ENCODE measurements at places on chromosomes 13 and 19.

DNA sequence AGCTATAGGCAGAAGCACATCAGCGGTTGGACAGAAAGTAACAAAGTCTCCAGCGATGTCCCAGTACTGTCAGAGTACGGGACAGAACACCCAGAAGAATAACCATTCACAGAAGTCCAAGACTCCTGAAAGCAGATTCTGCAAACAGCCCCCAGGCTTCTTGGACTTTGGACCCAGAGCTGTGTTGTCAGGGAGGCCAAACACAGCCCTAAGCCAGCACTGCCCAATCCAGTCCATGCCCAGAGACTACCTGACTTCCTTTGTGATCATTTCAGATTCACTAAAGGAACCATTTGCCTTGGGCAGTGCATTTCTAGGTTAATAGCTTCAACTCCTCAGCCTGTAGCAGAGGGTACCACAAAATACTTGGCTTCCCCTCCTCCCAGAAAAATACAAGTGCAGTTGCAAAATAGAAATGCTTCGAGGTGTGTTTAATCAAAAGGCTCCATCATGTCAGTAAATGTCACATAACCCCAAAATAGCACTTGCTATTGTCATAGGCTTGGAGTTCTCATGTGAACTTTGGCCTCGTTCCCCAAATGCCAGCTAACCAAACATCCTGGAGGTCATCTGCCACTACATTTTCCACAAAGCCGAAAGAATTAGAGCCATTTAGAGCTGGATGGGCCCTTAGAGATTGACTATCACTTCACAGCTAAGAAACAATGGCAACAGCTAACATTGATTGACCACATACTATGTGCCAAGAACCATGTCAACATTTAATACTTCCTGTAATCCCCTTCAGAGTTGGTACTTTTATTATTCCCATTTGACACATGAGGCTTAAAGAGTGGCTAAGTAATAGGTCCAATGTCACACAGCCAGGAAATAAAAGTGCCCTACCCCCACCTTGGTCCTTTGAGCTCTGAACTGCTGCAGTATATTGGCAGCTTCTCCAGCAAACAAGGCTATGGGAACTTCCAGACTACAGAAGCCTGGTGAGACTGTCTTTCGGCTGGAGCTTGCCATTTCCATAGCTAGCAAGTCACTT is 329.9 kb downstream of the FOXO1 start:
- DNase-seq: no peak

DNA sequence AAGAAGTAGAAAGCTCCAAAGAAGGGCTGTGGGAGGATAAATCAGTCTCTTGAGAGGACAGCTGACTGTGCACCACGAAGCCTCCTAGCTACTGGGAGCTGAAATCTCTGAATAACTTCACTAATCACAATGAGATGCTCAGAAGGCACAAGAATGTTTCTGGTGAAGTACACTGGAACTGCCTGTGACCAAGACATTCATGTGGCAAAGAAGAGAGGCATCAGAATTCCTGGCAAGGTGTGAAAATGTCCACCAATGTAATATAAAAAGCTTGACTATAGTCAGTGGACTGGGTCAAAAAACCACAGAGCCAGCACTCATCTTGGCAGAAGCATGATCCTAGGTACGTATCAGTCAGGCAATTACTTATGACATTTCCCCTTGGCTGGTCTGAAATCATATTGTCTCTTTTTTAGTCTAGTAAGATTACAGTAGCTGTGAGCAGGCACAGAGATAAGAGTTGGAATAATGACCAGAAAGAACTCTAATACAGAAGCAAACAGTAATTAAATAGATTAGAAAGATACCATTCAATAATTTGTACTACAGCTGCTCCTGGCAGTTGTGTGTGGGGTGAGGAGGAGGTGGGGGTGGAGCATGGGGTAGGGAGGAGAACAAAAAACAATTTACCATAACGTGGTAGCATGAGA is 434.7 kb downstream of the DIAPH3 start:
- no peak for DNase-seq

GRCh38 chr13:29543230-29544215 is 52.0 kb downstream of the SLC7A1 start:
- no peak for DNase-seq

DNA sequence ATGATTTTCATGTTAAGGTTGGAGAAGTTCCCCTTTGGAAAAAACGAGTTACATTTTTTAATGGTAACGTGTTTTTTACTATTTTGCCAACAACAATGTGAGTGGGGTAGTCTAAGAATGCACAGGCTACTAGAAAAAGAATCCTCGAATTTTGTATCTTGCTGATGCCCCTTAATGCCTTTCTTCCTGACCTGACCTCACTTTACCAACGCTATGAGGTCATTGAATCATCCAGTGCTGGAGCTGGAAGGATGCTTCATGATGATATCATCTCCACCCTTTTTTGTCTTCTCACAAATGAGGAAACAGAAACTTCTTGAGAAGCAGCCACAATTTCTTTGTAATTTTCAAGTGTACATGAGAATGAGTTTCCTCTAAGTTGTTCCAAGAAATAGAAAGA is 8.2 kb upstream of the UBL3 start:
- DNase-seq: no peak

GRCh38 chr19:46875234-46875633 is 14.4 kb downstream of the ARHGAP35 start:
- DNase-seq: no peak

GRCh38 chr19:8342684-8343482 is at the start of gene KANK3:
KANK3 (minus strand) TSS chr19:8343262; CDS start chr19:8337828, 5,434 bp downstream.
- peak; percentile 97 for DNase-seq

DNA sequence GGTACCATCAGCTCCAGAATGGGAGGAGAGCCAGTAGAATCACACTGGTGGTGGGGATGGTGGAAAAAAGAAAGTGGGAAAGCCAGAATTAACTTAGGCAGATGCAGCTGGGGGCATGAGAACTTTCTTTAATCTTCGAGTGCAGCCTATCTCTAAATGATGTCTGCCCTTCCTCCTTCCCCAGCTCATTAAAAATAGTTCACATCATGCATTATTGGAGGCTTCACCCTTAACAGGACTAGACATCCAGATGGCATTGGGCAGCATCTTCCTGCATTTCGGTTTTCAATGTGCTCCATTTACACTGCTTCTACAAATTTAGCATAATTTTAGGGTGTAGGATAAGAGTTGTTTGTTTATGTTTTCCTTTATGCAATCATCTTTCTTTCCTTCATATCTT is 272.8 kb downstream of the COG6 start:
- no peak for DNase-seq

DNA sequence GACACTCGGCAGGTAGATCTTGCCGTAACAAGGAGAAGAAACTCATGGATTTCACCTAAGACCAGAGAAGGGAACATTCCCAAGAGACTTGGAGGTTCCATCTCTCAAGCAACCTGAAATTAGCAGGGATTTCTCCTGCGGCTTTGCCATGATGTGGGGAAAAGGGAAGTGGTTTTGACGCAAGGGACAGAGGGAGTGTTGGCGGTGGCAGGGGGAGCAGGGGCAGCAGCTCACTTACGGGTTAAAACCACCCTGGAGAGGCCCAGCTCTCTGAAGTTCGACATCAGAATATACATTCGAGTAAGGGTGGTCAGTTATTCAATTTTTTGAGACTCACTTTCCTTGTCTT is 76.1 kb upstream of the POMP start:
- DNase-seq: no peak

DNA sequence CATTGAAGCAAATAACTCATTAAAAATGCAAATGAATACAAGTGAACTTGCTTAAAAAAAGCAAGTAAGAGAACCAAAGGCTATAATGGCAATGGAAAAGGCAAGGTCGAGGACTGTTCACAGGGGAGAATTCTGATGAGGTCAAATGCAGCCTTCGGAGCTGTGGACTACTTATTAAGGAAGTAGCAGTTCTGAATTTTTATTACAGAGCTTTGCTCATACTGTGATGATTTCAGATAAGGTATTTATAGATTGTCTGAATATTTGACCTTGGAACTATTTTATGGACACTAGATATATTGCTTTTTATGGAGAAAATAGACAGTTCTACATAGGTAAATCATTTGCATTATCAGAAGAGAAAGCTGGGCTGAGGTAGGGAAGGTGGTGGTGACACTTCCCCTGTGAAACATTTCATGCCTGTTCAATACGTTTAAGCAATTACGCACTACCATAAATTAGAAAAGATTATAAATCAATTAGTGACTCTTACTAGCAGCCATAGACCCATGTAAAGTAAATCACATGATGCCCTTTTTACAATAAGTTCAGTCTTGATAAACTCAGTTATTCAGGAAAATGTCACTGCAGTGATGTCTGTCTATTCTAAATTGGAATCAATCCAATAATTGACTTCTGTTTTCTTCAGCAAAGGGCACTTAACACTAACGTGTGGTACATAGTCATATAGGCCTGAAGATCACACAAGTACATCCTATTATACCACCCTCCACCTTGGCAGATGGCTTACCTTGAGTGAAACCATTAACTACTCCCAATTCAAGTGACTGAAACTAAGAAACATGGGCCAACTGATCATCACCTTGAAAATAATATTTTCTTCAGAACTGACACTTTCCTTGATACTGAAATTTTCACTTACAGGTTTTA is 260.0 kb downstream of the KLF12 start:
- no peak for DNase-seq

DNA sequence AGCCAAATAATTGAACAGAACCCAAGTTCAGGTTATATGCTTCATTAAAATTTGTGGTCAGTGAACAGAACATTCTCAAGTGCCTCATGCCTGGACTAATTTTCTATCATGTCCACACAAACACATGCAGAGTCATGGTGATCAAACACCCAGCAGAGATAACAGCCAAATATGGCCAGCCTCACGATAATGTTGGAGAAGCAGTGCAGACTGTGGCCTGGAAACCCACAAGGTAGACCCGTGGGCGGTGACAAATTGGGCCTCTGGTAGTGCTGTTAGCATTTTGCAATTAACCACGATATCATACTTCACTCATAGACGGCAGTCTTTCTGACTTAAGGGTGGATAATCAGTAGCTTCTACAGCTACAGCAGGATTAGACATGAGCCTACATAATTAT is 35.0 kb upstream of the VWA8 start:
- DNase-seq: no peak

DNA sequence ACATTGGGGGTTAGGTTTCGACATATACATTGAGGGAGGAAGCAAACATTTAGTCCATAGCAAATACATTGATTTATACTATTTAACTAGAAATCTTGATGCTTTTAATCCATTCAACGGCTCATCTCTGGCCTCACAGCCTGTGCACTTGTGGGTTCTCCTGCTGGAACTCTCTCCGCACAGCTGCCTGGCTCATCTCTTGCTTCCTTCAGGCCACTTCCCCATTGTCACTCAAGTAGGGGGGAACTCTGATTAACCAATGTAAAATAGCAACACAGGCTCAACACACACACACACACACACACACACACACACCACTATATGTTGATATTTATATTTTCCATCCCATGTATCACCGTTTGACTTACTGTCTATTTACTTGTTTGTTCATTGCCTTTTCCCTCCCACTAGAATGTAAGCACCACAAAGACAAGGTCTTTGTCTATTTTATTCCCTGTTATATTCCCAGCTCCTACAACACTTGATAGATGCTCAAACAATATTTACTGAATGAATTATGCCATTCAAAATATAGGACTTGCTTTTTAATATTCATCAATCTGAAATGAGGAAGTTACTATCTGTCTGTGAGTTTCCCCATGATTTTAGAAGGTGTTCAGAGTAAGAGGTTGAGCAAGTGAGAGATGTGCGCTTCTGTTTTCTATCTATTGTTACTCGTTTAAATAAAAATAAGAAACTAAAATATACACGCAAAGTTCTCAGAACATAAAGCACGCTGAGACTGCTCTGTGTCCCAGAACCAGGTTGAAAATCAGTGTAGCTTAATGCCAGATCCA is 29.8 kb upstream of the PABPC3 start:
- DNase-seq: no peak

- DNase-seq: no peak
These were observed 577.4 kb downstream of the TBC1D4 start for GRCh38 chr13:74904556-74904955.

- DNase-seq: no peak
These were observed 1227.4 kb upstream of the PCDH20 start for GRCh38 chr13:62643007-62643483.

GRCh38 chr19:2327773-2328400 is 499 bp downstream of the LSM7 start:
- no peak for DNase-seq

DNA sequence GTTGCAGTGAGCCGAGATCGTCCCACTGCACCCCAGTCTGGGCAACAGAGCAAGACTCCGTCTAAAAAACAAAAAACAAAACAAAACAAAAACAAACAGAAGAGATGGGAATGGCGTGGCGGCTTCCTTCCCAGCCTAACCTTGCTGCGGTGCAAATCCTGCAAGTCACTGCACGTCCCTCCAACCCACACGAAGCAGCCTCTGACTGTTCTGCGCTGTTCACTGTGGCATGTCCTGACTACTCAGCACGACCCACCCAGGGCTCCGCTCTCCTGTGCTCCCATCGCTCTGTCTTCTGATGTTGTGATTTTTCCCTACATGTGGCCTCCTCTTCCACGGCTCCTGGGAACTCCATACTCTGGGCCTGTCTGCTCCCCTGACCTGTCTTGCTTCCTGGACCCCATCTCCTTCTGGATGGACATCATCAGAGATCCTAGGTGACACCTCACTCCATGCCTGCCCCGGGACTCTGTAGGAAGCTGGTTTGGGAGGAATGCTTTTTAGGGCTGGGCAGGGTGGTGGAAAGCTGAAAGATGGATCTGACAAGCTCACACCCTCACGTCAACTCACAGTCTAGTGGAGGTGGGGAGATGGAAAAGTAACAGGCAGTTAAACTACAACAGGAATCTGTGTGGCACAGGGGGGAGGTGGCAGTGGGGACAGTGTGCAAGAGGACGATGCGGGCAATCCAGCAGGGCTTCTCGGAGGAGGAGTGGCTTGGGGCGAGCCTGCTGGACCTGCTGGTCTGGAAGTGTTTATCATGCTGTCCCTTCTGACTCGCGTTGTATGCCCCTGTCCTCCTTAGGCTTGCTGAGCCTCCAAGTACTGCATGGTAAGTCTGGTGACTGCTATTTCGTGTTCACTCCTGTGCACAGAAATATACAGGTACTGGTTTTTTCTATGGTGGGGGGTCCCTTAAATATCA is 18.8 kb downstream of the ZSCAN5A start:
- DNase-seq: no peak

DNA sequence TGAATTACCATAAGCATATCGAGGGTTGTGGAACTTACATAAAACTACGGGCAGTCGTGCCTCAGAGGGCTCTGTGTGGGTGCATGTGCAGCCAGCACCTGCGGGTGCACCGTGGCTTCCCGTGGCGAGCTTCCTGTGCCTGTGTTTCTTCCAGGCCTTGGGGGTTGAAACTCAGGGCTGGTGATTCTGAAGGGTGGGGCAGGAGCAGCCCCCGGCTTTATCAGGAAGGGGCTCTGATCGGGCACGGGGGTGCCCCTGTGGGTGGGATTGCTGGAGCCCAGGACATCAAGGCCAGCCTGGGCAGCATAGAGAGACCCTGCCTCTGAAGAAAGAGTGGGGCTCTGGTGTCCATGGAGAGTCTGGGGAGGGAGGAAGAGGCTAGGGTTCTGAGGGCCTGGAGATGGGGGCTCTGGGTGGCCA is 11.1 kb downstream of the ATP4B start:
- no peak for DNase-seq

GRCh38 chr13:96200810-96201209 is 110.9 kb downstream of the HS6ST3 start:
- DNase-seq: no peak
